GM18507 (cell line): ENCODE measurements at places on chromosomes 11 and 22.

GRCh38 chr11:9263840-9264315 is 1.3 kb downstream of the DENND5A start:
- DNase-seq = peak; percentile 72

DNA sequence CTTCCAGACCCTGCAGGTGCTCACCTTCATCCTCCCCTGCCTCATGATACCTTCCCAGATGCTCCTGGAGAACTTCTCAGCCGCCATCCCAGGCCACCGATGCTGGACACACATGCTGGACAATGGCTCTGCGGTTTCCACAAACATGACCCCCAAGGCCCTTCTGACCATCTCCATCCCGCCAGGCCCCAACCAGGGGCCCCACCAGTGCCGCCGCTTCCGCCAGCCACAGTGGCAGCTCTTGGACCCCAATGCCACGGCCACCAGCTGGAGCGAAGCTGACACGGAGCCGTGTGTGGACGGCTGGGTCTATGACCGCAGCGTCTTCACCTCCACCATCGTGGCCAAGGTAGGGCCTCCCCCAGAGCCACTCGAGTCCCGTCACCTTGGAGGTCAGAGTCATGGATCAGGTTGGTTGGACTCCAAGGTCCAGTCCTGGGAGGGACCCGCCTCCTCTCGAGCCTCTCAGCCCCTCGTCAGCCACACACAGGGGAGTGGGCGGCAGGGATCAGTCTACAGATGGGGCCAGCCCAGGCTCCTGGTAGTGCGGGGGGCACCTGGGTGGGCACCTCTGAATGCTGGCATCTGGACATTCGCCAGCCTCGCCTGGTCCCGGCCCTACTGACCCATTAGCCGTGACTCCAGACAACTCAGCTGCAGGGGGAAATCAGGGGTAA is 34.8 kb upstream of the SLC22A12 start:
- DNase-seq = no peak

DNA sequence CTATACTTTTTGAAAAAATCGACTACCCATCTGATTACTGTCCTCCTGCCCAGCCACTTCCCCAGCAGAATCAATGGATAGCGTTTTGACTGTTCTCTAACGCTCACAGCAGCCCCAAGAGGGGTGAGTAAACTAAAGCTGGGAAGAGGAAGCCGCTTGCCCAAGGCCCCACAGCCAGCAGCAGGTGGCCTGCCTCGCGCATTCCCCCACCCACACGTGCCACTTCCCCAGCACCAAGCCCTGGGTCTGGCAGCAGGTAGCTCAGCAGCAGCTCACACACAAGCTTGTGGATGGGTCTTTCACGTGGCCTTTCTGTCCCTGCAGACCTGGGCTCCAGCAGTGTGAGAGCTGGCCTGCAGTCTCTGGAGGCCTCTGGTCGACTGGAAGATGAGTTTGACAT is 34.3 kb downstream of the TOM1 start:
- DNase-seq = no peak

GRCh38 chr22:47408409-47408808 is 646.0 kb downstream of the TBC1D22A start:
- DNase-seq = no peak

- DNase-seq = no peak
These were observed 537.9 kb upstream of the FAT3 start for GRCh38 chr11:91686700-91687099.

DNA sequence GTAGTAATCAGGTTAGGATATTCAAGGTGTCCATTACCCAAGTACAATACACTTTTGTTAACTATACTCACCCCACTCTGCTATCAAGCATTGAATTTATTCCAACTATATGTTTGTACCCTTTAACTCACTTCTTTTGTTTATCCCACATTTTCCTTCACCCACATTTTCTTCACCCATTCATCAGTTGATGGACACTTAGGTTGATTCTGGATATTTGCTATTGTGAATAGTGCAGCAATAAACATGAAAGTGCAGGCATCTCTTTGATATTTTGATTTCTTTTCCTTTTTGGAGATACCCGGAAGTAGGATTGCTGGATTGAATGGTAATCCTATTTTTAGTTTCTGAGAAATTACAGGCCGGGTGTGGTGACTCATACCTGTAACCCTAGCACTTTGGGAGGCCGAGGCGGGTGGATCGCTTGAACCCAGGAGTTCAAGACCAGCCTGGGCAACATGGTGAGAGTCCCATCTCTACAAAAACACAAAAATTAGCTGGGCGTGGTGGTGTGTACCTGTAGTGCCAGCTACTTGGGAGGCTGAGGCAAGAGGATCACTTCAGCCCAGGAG is 6.5 kb downstream of the TMEM25 start:
- no peak for DNase-seq
